ENCODE measurements at places on chromosomes 16 and 17.
A peak's percentile ranks its signal among the peaks of the same experiment; 100 is the strongest.

GRCh38 chr16:55660026-55660425 is 4.2 kb downstream of the SLC6A2 start:
- DNase-seq = no peak

- DNase-seq = peak; percentile 92
Measured at GRCh38 chr17:77319211-77320043, 178.7 kb downstream of the SEC14L1 start.

- DNase-seq = no peak
Measured at GRCh38 chr17:77429369-77429968, 288.7 kb downstream of the SEC14L1 start.

GRCh38 chr16:67526149-67526791 is 2.4 kb upstream of the RIPOR1 start:
- DNase-seq = no peak

- no peak for DNase-seq
Measured at GRCh38 chr17:51261024-51261963, 948 bp downstream of the UTP18 start.

GRCh38 chr16:88618956-88619667 is 19.3 kb upstream of the IL17C start:
- DNase-seq = no peak
